GM12878 (cell line): ENCODE measurements at places on chromosomes 2 and 18.

- DNase-seq = peak; percentile 98
These were observed 133.7 kb downstream of the COMMD1 start for GRCh38 chr2:62038975-62039771.

DNA sequence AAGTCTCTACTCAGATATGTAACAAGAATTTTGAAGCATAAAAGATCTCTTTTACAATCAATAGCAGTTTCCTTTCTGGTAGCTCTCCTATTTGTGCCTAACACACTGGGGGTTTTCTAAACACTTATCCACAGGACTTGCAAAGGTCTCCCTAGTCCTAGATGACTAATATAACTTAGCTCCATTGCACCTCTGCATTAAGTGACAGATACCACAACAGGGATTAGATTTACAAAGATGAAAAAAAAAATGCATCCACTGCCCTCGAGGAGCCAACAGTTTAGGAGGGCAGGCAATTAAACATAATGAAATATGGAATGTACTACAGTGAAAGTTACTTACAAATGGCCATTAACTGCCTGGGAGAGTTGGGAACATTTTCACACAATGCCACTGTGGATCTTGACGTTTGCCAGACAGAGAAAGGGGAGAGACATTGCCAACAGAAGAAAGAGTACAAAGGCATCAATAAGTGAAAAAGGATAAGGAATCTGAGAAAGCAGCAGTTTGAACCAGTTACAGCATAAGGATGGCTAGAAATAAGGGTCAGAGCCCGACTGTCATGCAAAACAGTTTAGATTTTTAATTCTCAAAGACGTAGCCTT, 14.3 kb downstream of the PPP3R1 start:
- no peak for DNase-seq

DNA sequence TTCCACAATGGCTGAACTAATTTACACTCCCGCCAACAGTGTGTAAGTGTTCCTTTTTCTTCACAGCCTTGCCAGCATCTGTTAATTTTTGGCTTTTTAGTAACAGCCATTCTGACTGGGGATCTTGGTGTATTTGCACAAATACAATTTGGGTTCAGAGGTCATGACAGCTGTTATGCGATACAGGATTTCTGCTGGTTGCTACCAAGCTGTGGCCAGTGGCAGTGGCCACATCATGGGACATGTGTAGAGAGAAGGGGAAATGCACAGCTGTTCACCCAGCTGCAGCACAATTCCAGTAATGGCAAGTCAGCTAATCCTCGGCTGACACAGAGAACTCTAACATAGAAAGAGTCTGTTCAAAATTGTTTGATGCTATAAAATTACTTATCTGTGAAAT, 21.0 kb upstream of the SELENOI start:
- DNase-seq = no peak

GRCh38 chr2:24870891-24871705, 48.9 kb downstream of the ADCY3 start:
- no peak for DNase-seq

GRCh38 chr2:6946722-6947121, 29.5 kb downstream of the RNF144A start:
- DNase-seq = no peak

- DNase-seq = no peak
These were observed 711.9 kb downstream of the SUCLG1 start for GRCh38 chr2:83747141-83747540.

DNA sequence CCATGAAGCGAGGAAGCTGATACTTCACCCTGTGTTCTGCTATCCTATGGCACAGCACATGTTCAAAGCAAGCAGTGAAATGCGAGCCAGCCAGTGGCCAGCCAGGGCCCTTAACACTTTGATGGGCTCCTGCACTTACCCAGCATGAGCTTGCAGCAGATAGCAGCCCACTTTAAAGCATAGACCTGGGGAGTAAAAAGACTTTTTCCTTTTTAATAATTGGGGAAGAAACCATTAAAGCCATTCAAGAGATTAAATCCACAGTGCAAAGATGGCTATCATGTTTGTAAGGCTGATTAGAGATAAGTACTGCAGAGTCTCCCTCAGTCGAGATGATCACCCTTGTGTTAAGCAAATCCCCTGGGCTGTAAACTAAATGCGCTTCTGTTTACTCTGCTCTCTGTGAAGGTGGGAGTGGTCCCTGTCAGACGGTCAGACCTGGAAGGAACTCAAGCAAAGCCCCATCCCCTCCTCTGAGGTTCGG, 15.7 kb downstream of the CCBE1 start:
- no peak for DNase-seq

DNA sequence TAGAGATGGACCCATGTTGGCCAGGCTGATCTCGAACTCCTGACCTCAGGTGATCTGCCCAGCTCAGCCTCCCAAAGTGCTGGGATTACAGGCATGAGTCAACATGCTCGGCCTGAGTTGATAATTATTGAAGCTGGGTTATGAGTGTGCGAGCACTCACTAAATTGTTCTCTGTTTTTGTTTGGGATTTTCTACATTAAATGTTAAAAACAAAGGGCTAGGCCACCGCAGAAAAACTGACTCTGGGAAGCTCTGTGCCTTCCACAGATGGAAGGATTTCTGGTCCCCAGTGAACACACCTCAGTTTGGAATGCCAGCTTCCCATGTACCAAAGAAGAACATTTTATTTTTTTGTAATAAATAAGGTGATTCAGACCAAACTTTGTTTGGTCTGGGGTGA, 83.0 kb downstream of the XRCC5 start:
- no peak for DNase-seq

DNA sequence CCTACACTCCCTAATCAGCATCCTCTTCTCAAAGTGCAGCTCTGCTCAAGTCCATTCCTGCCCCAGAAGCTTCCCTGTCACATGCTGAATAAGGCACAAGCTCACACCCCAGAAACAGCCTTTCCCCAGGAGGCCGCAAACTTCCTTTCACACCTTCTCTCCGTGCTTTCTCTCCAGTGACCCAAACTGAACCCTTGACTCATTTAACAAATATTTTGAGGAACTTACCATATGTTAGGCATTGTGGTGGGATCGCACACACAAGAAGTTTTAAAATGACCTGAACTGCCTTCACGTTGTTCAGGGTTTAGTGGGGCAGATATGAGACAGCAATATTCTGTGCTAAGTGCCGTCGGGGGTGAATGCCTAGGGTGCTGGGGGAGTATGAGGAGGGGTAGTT, 161.3 kb downstream of the INSIG2 start:
- peak; percentile 64 for DNase-seq

DNA sequence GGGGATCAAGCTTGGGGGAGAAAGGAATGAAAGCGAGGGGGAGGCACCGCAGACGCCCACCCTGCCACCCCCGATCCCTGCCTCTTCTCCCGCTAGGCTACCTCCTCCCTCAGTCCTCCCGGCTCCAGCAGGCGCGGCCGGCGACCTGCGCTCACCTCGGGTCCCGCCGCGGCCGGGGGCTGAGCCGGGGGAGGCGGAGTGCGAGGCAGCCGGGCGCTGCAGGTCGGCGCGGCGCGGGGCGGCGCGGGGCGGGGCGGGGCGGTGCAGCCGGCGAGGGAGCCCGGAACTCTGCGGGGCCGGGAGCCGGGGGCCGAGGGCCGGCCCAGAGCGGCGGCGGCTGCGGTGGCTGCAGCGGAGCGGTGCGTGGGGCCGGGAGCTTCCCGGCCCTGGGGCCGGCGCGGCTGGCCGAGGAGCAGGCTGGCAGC, 477 bp downstream of the ACVR1 start:
- DNase-seq = no peak

DNA sequence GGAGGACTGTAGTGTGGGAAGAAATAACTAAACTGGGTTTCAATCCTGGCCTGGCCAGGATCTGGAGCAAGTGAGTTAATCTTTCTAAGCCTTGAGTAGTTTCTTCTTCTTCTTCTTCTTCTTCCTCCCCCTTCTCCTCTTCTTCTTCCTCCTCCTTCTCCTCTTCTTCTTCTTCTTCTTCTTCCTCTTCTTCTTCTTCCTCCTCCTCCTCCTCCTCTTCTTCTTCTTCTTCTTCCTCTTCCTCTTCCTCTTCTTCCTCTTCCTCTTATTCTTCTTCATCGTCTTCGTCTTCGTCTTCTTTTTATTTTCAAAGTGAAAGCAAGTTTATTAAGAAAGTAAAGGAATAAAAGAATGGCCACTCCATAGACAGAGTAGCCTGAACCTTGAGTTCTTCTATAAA, 6.5 kb upstream of the IL1RN start:
- no peak for DNase-seq

GRCh38 chr2:105117565-105117964, 79.7 kb downstream of the MRPS9 start:
- no peak for DNase-seq

DNA sequence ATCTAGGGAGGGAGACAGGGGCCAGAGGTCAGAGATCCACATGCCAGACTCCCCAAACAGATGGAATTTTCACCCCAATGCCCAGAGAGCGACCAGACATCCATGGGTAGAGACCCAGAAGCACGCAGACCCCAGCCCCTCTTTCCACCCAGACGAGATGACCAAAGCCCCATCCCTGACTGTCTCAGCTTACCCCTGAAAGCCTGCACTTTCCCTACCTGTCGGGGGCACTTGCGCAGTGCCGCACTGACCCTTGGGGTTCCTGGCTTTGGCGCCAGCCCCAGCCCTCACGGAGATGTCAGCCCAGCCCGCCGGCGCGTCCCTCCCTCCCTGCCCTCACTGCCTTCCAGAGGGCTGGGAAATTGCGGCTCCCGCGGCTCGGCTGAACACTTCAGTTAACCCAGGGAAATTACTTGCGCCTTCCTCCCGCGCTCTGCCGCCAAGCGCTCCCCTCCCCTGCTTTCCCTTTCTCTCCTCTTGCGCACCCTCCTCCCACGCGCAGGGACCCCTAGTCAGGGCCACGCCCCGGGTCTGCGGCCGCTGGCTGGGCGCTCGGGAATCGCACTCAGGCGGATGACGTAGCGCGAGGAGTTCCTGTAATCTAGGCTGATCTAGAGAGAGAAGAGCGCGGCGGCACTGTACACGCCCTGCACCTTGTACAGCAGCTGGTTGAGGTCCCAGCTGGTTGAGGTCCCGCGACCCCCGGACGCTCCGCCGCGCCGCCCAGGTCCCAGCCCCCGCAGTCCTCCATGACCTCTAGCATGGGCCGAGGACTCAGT, 12.0 kb downstream of the ALPG start:
- DNase-seq = no peak

DNA sequence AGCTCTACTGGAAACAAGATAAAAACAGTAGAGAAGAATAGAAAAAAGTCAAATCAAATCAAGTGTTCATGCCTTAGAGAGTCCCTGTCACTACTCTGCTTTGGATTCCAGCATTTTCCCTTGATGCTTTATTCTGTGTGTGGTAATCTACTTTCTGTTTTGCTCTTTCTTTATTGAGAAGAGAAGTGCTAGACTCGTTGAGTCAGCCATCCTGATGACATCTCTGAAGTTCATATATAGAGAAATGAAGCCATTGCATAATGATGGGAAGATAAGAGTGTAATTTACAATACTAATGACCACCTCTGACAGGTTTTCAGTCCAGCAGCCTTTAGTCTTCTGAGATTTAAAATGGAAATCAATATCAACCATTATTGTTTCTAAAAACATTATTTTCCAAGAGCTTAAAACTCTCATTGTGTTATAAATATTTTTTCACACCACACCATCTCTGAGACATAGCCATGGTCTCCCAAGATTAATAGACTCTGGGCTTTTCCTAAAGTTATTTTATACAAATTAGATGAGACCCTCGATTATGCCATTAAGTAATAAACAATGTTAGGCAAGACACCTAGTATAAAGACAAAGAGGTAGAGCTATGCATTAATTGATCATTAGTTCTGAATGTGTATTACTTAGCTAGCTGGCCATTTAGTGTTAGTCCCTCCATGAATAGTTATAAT, 679.0 kb upstream of the ACVR2A start:
- DNase-seq = no peak

GRCh38 chr2:20625491-20626391, 25.2 kb downstream of the HS1BP3 start:
- no peak for DNase-seq

DNA sequence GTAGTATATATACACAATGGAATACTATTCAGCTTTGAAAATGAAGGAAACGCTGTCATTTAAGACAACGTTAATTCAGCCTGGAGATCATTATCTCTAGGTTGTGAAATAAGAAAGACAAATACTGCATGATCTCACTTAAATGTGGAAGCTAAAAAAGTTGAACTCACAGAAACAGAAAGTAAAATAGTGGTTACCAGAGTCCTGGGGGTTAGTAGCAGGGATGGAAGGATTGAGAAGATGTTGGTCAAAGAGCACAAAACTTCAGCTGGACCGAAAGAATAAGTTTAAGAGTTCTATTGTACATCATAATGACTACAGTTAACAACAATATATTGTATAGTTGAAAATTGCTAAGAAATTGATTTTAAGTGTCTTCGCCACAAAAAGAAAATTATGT, 670.3 kb downstream of the NR4A2 start:
- no peak for DNase-seq

DNA sequence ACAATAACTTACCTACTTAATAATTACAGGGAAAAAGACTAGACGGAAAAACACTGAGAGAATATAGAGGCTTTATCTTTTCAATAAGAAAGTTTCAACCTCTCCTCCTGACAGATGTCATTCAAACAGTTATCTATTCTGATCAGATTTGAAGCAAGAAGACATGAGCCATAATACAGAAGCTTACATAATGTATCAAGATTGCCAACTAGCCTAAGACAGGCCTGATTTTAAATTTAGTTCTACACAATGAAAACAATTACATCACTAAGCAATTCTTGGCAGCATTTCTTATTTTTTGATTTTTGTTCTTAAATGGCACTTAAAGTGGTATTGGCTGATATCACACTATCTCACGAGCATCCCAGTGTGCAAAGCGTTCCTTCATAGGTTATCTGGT, 41.6 kb downstream of the GPR155 start:
- no peak for DNase-seq

GRCh38 chr2:239222312-239222660, 178.5 kb downstream of the HDAC4 start:
- no peak for DNase-seq

DNA sequence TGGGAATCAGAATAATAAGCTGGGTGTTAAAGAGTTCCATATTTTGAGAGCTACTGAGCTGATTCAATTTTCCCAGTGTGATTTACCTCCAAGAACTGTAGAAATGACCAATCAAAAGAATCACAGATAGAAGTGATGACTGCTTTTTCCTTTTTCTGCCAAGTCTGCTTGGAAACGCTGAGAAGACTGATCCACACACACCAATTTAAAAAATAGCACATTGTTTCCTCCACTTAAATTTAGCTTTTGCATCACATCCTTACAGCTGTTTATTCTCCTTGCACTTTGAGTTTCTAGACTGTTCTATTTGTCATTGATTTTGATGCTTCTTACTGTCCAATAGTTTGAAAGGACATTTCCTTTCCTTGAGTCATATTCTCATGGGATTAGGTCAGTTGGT, 590.3 kb upstream of the CHAC2 start:
- no peak for DNase-seq

GRCh38 chr2:226380679-226381078, 418.9 kb downstream of the IRS1 start:
- DNase-seq = no peak

DNA sequence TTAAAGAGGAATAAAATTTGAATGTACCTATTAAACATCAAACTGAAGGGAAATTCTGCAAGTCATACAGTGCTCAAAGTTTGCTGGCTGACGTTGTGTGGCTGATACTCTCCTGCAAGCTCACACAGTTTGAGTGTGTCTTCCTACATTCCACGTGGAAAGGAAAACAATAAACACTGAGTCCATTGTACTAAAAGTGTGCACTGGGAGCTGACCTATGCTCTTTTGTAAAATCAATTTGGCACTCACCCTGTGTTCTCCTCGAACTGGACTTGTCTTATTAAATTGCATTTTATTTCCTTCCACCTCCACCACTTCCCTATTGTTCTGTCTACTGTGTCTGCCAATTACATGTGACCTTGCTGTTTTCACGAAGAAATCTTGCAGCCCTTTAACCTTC, 458.0 kb downstream of the CPS1 start:
- DNase-seq = no peak
